ENCODE measurements at places on chromosomes 3 and 15.
A peak's percentile ranks its signal among the peaks of the same experiment; 100 is the strongest.

DNA sequence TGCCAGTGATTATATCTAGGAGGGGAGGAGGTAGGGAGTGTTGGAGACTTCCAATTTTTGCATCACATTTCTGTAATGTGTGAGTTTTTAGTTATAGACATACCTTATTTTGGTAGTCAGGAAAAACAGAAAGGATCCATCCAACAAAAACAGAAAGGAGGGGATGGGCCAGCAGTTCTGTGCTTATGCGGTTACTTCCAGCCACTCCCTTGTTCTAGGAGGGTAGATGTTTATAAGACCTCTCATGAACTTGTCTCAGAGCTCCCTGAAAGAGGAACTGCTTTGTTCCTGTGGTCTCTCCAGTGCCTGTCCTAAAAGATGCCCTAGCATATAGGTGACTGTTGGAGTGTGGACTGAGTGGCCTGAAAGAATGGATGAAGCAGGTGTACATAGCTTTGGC, 323.3 kb downstream of the CACNA2D3 start:
- no peak for DNase-seq

DNA sequence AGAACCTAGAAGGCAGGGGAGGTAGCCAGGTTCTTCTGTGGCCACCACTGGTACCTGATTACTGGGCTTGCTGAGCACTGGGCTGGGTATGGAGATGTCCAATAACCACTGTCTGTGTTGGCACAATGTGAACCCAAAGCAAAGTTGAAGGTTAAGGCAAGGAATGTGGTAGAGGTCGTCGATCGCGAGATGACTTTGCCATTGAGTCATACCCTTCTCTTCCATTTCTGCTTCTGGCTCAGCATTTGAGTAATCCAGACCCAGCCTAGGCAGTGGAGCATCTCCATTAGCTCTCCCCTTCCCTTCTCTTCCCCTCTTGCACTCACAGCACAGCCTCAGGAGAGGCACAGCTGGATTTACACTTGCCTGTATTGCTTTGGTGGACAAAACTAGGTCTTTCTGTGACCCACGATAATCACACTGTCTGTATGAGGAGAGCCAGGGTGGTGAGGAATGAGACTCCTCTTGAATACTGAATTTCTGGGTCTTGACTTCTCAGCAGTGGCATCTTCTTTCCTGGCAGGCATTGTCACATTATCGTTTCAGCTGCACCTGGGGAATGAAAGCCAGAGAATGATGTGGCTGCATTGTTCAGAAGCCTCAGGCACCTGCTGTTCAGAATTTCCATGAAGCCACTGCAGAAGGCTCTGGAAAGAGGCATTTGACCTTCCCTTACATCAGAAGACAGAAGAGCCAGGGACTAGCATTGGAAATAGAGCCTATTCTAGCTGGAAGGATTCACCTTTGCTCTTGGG, 272.6 kb downstream of the PDCD6IP start:
- no peak for DNase-seq

GRCh38 chr3:160259589-160259988, 34.4 kb downstream of the C3orf80 start:
- no peak for DNase-seq

DNA sequence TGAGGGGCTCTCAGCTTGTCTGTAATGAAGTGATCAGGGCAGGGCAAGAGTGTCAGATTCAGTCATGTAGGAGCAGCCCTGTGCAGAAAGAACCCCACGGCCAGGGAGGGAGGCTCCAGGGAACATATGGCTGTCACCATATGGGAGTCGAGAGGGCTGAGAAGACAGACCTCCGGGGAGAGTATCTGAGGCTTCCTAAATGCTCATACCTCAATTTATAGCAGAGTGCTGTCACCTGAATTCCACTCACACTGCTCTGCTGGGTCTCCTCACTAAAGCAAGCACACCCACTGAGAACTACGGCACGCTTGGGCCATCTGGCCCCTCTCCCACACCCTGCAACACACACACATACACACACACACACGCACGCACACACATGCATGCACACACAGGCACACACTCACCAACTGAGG, 92.3 kb upstream of the TJP1 start:
- peak; percentile 89 for DNase-seq

DNA sequence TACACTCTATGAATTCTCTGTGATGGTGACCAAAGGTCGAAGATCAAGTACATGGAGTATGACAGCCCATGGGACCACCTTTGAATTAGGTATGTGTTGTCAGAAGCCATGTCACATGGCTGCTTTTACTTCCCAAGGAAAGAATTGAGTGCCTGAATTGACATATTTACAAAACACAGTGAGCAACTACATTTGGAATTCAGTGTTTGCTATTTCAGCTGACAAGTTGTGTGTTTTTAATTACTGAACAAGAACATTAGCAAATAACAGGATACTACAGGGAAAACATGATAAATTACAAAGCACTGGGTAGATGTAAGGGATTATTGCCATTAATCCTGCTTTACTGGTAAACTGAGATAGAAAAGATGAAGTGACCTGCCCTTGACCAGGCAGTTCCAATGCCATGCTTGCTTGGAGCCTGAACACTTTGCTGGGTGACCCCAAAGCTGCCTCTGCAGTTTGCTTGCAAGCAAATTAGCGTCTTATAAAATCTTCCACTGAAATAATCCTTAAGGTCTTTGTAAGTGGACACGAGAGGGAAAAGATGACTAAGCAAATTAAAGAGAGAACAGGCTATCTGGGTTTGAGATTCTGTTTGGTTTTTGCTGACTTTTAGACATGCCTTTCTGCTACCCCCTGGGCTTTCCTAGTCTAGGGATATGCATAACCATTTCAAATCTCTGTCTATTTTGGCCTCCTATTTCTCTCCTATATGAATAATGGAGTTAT, 98.2 kb downstream of the HCN4 start:
- no peak for DNase-seq

DNA sequence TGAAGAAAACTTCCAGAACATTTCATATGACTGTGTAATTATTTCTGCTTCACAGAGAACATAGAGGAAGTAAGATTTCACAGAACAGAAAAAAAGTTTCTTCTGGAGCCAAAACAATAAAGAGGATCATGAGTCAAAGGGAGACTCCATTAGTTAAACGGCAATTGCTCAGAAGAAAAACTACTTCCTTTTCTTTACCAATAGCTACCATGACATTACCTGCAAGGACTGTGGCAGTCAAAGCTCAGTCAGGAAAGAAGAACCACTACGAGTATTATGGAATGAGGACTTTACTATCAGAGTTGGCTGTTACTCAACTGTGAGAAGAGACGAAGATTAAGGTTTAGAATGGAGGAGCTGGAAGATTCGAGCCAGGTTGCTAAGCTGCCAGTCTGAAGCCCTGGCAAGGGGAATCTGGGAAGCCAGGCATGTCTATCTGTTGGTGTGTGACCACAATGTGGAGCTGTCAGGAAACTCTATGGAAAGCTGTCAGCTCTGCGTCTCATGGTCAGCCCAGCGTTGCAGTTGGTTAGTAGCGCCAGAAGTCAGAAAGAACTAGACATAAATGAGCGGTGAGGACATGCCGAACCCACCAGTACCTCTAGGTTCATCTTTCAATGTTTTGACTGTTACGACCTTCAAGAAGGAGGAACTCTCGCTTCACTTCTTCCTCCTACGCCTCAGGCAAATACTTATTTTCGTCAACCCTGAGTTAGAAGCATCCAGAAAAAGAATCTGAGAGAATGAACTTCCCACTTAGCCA, 604.3 kb downstream of the FGF12 start:
- no peak for DNase-seq

DNA sequence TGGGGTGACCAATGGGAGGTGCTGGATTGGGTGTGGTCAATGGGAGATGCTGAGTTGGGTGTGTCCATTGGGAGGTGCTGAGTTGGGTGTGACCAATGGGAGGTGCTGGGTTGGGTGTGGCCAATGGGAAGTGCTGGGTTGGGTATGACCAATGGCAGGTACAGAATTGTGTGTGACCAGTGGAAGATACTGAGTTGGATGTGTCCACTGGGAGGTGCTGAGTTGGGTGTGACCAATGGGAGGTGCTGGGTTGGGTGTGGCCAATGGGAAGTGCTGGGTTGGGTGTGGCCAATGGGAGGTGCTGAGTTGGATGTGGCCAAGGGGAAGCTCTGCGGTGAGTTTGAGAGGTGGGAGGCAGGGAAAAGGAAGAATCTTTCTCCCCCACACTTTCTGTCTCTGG, 250.0 kb upstream of the PROK2 start:
- DNase-seq = no peak

GRCh38 chr15:31305375-31305774, 21.3 kb upstream of the KLF13 start:
- DNase-seq = peak; percentile 39

GRCh38 chr3:136276049-136276755, 26.1 kb downstream of the PCCB start:
- DNase-seq = no peak

GRCh38 chr3:98587654-98588053, 5.8 kb downstream of the CPOX start:
- no peak for DNase-seq

DNA sequence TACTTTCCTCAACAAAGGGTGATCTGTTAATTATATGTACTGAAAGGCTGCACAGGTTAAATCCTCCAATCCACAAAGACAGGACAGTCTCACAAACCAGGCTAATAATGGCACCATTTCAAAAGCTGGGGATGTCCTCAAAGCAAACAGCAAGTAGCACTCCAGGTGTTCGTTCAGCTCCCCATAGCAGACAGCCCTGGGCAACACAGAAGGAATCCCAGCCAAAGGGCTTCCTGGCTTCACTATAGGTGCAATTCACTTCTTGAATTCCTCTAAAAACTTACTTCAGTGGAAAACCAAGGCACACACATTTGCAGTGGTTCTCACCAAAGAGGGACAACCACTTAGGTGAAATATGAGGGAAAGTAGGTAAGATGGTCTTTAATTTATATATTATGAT, 166.7 kb downstream of the CTNNB1 start:
- no peak for DNase-seq

DNA sequence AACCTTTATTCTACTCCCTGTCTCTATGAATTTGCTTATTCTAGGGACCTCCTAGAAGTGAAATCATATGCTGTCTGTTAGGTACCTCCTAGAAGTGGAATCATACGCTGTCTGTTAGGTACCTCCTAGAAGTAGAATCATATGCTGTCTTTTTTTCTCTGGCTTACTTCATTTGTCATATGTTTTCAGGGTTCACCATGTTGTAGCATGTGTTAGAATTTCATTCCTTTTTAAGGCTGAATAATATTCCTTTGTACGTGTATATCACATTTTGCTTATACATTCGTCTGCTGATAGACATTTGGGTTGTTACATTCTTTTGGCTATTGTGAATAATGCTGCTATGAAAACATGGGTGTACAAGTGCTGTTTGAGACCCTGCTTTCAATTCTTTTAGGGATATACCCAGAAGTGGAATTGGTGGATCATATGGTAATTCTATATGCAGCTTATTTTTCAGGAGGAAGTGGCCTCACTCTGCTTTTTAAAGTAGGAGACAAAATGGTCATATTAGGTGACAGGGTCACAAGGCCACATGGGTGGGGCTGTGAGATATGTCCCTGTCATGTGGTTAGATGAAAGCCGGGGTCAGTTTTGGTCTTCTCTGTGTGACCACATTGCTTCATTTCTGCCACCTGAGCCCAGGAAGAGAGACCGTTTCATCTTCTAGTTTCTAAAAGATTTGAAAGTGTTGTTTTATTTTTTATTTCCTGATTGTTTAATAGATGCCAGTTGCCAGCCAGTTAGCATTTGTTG, 76.7 kb downstream of the FLNB start:
- DNase-seq = no peak

- DNase-seq = no peak
These were observed 107.2 kb downstream of the CHST2 start for GRCh38 chr3:143226678-143227291.

DNA sequence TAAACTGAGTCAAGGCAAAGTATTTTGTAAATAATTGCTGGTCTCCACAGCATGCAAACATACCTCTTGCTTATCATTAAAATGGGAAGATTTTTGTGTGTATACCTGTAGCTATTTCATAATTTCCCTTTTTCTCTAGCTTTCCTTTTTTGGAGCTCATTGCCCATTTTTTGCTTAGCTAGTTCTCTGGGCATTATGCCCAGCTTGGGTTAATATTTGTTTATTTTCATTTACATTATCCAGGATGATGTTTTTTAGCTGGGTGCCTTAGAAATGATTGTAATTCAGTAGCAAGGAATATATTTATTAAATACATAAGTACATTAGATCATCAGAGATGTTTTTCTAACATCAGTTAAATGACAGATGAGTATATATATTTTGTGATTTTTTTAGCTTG, 1271.7 kb upstream of the GBE1 start:
- DNase-seq = no peak

- no peak for DNase-seq
These were observed 2.6 kb upstream of the MAP4 start for GRCh38 chr3:48018841-48019240.

DNA sequence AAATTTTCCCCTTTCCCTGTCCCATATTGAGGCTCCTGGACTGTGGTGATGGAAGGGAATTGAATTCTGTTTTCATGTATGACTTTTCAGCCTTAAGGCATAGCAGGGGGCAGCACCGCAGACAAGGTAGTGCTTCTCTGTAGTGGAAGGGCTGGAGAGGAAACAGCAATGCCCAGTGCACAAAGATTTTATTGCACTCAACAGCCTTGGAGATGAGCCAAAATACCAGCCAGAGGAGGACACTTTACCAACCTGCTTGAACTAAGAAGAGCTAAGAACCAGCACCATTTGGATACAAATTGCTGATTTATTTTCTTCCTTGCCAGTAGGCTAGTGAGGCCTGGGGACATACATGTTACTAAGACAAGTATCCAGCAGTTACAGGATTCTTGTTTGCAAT, 98.7 kb downstream of the KCNMB2 start:
- no peak for DNase-seq

DNA sequence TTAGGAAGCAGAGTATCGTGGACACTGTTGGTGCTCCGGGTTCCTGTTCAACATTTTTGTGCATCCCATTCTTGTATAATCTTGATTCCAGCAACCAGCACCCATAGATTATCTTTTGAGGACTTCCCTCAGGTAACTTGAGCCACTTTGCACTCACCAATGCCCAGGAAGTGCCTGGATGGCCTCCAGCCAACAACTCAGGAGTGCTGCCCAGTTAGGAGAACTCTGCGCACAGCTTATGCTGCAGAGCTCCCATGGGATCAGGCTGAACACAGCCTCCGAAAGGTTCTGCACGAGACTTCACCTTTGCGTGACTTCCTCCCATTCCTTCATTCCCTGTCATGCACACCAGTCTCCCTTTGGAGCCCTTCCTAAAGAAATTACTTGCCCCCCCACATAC, 64.3 kb upstream of the LRRN1 start:
- no peak for DNase-seq
